ENCODE measurements at places on chromosomes 5 and 9.
A peak's percentile ranks its signal among the peaks of the same experiment; 100 is the strongest.

DNA sequence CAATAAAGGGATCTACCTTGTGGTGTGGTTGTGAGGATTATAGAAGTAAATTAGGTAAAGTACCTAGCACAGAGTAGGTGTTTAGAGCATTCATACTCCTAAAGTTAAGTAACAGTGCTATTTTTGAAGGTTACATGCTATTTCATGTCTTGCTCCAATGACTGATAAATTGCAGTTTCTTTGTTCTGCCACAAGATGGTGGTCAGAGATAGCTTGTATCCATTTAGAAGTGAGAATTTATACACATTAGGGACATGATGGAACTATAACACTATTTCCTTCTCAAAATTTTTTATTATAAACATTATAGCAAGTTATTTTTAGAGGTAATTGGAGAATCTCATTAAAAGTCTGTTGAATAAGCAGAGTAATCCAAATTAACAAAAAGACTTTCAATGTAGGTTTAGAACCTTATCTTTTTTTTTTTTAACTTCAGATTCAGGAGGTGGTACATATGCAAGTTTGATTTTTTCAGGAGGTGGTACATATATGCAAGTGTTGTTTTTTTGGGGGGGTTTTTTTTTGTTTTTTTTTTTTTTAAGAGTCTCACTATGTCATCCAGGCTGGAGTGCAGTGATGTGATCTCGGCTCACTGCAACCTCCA is 17.1 kb downstream of the MTREX start:
- DNase-seq, result peak; percentile 58

DNA sequence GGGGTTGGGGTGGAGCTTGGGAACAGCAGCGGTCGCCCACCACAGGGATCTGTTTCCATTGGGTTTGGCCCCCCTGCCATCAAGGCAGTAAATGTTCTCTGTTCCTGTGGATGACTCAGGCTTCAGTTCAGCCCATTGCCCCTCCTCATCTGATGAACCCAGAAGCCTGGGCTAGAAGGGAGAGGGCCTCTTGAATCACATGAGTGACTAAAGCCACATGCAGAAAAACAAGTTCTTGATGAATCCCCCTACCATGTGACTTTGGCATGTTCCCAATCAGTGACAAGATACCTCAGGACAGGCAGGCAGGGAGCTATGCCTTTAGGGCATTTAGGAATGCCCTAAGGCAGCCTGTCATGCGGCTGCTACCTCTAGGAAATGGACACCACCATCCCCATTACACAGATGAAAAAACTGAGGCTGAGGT is 2.5 kb downstream of the SH3PXD2B start:
- peak; percentile 35 for DNase-seq

DNA sequence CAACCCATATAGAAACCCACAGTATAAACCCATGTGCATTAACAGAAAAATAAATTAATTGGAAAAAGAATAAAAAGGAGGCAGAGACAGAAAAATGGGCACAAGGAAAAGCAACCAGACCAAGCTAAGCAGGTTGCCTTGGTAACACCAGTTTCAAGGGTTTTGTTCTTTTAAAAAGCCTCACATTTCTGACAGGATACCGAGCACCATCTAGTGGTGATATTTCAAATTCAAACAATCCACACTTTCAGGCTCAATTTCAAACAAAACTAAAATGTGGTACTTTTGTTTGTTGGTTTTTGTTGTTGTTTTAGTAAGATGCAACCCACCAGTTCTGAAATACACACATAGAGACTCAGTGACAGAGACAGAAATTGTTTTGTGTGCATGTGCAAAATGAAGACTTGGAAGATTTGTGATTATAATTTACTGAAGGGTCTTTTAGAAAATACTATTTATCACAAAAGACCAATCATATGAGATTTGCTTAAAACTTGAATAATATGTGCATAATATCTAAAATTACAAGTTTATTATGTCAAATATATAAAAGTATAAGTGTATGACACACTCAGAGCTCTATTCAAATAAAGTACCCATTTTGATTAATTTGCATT is 318.2 kb downstream of the SLCO4C1 start:
- DNase-seq, result peak; percentile 50

DNA sequence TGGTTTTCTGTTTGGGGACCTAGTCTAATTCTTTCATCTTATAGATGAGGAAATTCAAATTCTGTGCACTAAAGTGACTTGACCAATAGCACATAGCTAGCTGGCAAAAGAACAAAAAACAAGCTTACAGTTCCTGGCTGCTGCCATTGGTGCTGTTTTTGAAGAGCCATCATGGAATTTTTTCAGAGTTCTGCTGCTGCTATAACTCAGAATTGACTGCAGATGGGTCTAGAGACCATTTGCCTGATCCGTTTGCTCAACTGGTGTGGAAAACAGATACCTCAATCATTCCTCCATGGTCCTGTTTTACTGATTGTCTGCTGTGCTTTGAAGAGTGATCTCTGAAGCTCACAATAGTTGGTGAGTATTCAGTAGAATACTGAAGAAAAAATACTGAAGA is 15.2 kb downstream of the FBXL7 start:
- DNase-seq, result no peak

DNA sequence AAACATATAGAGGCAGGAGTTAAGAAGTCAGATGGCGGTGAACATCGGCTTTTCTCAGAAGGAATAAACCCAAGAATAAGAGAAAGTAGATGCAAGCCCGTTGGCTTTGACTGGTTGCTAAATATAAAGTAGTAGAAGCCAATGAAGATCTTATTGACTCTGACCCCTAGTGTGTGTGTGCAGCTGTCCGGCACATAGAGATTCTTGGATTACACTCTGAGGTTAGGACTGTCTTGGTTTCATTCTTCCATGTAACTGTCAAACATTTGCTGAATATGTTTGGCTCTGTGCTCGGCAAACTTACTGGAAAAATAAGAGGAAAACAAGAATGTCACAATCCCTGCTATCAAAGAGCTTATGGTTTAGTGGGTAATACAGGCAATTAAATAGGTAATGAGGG is 54.9 kb downstream of the ASTN2 start:
- no peak for DNase-seq

- DNase-seq, result no peak
These were observed 253.1 kb upstream of the IRX1 start for GRCh38 chr5:3342271-3343100.

DNA sequence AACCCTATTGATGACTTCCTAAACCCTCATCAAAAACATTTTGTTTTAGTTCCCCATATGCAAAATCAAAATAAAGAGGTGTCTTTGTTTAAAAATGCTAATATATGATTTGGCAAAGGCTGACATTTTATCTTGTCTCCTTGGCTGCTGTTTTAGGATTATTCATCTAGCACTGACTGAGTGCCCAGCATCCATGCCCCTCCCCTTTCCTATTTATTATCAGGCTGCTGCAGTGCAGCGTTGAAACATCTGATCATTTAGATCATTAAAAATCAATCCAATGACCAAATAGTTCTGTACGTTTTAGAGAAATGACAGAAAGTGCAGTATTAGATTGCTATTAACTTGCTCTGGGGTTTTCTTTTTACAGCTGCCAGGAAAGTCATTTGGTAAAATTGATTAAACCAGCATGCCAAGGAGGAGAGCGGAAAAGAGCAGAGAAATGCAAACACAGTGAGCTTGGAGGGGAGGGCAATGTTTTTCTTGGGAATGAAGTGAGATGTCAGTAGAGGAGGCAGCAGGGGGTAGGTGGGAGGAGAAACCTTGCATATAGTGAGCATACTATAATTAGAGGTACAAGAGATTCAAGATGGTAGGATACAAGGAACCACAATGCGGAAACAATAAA is 286.3 kb downstream of the PDE4D start:
- DNase-seq, result no peak

GRCh38 chr5:61180886-61181285 is 18.6 kb upstream of the SMIM15 start:
- DNase-seq, result no peak

GRCh38 chr5:177382423-177383029 is 1.7 kb upstream of the SLC34A1 start:
- DNase-seq, result peak; percentile 33

DNA sequence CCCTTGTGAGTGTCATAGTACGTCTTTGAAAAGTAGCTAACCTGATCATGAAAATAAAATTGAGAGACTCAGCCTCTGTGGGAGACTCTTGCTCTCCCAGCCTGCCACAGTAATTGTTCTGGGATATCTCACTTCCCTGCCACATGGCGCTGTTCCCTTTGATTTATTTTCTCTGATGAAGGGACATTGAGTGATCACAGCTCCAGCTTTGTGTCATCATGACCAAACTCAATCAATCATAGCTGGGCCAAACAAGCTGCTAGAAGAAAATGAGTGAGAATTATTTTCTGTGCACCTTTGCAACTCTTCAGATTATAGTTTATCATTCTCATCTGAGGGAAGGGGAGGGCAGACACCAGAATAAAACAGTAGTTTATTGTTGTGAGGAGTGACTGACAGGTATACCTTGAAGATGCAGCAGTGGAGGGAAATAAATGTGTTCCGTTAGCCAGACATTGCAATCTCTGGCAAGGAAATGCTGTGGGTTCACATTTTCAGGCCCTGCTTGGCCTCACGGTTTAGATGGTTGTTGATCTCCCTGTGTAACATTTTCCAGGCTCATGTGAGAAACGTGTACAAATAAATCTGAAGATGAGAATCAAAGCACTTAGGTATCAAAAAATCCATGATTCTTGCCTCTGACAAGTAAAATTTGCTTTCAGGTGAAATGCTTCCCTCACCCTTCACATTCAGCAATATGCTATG is 174.7 kb upstream of the FBXL17 start:
- no peak for DNase-seq

DNA sequence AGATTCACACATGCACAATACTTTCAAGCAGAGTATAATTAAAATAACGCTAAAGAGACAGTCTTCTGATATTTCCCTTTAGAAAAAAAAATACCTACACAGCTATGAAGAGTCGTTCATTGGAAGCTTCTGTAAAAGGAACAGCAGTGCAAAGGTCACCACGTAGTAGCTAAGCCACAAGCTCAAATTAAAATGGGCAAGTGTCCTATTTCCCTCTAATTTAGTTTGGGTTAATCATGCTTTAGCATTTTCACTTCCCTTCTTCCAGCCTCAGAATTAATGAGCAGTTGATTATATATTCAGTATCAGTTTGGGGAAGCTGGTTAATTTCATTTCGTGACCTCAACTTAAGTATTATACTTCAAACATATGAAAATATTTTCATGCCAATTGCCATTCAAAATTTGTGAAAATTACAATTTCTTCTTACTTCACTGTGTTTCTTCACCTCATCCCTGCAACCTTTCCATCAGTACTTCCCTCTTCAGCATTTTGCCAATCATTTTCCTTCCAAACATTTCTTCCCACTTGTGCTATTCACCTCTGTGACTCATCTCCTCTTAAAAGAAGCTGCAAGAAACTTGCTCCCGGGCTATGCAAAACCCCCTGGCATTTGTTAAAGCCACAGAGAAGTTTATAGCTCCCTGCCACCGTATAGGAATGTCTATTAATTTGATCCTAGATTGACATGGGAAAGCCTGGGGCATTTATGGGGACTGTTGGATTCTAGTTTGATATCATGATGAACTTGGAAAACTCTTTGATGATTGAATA is 83.0 kb downstream of the DMRTA1 start:
- DNase-seq, result no peak

GRCh38 chr9:127004946-127005769 is 90.6 kb downstream of the RALGPS1 start:
- DNase-seq, result no peak

Data from ACHN (cell line).